Stimulated activated CD4-positive, alpha-beta T cell treated with anti-CD3 and anti-CD28 coated beads, Interleukin-4, amount 100 ng/mL, for 1 hour (primary cell): ENCODE measurements at places on chromosomes 2 and 18.

DNA sequence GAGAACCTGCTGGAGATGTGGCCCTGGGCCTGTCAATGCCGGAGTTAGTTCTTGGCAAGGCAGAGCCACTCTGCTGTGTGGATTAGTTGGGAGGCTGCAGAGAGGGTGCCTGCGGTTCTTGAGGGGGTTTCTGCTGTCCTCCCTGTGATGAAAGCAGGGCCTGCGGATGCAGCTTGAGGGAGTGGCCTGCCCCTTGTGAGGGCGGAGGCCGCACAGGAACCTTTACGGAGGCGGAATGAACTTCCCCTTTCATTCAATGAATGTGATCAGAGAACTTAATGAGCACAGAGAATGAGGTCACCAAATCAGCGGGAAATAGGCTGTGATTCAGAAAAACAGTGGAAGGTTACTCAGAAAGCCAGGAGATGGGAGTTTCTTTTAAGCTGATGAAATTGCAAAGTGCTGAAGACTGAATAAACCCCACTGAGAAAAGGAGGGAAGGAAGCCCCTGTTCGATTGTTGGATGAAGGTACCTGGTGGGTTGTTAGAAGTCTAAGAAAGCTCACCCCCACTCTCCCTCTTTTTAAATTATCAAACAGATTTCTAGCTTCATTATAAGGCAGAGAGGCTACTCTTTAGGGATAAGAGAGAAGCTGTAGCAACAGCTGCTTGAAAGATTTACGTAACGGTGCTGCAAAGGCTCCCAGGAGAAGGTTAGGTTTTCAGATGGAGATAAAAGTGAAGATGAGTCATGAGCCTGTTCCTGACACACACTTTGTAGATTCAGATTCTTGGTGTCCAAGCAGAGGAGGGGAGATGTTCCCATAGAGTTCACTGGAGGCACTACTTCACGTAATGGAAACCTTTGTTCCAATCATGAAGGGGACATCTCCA, 47.4 kb downstream of the VWA3B start:
- peak; percentile 21 for DNase-seq

DNA sequence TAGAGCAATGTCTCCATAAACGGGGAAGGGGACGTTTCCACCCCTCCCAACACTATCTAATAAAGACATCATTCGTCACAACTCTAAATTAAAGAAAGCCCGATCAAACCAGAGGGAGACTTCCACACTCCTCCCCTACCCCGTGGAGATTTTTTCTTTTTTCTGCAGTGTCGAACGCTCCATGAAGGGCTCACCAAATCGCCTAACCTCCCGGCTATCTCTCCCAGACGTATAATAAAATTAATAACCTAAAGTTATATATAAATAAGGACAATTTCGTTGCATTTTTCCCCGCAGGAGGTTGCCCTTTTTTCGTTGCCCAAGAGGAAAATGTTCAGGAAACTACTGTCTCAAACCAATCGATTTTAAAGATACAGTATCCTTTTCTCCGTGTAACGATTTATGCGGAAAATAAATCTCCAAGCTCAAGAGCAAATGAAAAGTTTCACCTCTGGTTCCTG, 2.4 kb downstream of the EVX2 start:
- no peak for DNase-seq

- no peak for DNase-seq
These were observed 116.9 kb upstream of the SCN7A start for GRCh38 chr2:166610913-166611305.

DNA sequence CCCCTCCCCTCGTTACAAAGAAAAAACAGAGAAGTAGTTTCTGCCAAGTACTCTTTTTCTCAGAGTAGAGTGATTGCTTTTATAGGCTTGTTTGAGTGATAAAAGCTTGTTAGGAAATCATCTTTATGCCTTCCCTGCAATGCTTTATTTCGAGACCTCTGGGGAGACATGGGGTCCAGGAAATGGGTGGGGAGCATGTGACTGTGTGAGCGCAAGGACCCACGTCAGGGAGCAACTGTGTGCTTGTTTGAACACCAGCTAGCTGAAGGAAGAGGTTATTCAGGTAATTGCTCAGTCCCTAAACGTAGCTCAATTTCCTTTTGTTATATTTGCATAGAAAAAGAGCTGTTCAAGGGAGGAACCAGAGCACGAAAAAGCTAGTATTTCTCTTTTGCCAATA, 187.3 kb downstream of the FAM210A start:
- DNase-seq: no peak
